CD4-positive, alpha-beta T cell treated with Interleukin-1 beta for 1 hour (primary cell): ENCODE measurements at places on chromosomes 4 and X.

GRCh38 chrX:12975991-12976558 is 1.2 kb downstream of the TMSB4X start:
- peak; percentile 73 for DNase-seq

DNA sequence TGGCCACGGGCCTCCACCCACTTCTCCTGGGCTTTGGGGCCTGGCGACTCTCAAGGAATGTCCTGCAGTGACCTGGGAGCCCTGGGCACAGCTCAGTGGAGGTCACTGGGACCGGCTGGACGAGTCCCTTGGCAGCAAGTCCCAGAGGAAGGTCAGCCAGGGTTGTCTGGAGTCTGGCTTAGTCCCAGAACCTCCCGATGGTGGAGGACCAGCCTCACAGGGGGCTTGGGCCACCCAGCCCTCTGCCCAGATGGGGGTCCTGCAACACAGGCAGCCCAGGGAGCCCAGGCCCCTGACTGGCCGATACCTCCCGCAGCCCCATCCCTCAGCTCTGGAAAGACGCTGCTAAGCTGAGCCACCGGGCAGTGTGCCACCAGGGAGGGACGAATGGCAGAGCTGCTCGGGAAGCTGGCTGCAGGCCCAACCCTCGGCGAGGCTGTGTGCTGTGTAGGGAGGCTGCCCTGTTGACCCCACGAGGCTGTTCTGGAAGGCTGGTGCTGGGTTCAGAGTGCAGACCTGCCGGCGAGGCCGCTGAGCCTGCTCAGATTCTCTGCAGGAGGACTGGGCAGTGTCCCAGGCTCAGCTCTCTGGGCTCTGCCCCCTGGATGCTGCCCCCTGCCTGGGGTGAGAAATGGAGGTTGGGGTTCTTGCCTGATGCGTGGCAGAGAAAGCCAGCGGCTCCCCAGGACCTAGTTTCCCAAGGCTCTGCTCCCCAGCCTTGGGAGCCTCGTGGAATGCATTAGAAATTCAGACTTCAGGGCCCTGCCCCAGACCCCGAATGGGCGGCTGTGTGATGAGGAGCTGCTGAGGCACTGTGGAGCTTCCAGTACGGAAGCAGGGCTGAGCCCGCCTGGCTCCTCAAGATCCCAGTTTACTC is 61.7 kb downstream of the ADRA2C start:
- no peak for DNase-seq

GRCh38 chr4:169142391-169142790 is 128.4 kb downstream of the SH3RF1 start:
- no peak for DNase-seq

DNA sequence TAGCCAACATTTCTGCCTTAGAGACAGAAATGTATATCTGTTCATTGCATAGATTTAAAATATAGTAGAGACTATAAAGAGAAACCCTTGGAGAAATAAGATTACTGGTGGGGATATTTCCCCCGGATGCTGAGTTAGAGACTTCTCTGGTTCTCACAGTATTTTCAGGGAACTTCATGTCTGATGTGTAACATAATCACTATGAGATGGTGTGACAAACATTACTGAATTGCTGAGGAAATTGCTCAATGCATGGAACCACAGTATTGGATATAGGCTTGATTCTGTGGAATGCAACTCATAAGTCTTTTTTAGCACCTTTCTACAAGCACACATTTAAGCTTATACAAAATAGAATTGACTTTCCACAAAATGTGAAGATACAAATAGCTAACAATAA is 152.7 kb downstream of the SOWAHB start:
- DNase-seq: no peak
